ENCODE measurements at places on chromosomes 6 and 20.
A peak's percentile ranks its signal among the peaks of the same experiment; 100 is the strongest.

GRCh38 chr20:47380481-47380880 is 24.0 kb upstream of the ZMYND8 start:
- peak; percentile 60 for DNase-seq

DNA sequence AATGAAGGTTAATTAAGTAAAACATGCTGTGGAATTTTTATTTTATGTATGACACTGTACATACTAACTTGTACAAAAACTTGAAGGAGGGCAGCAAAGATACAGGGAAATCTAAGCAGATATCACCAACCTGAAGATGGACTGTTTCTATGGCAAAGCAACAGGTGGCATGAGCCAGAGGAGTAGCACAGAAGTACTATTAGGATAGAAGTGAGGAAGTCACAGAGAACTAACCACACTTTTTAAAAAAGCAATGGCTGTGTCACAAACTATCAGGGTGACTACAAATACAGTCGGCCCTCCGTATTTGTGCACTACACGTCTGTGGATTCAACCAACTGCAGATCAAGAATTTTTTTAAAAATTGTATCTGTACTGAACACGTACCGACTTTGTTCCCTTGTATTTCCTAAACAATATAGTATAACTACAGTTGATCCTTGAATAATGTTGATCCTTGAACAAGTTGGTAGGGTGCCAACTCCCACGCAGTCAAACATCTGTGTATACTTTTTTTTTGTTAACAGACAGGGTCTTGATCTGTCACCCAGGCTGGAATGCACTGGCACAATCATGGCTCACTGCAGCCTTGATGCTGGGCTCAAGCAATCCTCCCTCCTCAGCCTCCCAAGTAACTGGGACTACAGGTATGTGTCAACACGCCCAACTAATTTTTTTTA is 61.0 kb downstream of the NUDT3 start:
- no peak for DNase-seq

DNA sequence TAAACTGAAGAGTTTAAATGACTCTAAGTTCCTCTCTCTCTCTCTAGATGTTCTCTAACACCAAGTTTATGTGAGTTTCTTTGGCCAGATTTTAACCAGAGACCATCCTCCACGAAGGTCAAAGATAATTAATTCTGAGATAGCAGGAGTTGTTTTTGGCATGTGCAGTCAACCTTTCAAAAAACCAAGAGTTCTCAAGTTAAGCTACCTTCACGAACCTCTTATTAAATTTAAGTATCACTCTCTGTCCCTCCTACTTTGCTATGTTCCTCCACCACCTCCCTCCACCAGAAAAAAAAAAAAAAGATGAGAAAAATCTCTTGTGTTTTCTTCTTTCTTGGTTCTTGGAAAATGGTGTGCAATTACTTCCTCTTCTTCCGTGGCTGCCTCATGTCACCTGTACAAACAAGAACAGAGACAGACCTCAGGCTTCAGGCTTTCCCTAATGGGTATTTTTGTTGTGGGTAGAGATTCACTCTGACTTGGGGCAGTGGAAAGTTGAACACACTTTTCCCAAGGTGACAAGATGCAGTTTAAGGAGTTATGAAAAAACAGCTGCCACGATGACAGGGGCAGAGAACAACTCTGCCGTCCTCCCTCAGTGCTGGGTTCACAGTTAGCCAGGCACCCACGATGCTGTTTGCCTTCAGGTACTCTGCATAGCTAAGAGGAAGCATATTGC is 64.3 kb downstream of the ADTRP start:
- peak; percentile 67 for DNase-seq

GRCh38 chr20:9353916-9354276 is 160.5 kb upstream of the LAMP5 start:
- no peak for DNase-seq

DNA sequence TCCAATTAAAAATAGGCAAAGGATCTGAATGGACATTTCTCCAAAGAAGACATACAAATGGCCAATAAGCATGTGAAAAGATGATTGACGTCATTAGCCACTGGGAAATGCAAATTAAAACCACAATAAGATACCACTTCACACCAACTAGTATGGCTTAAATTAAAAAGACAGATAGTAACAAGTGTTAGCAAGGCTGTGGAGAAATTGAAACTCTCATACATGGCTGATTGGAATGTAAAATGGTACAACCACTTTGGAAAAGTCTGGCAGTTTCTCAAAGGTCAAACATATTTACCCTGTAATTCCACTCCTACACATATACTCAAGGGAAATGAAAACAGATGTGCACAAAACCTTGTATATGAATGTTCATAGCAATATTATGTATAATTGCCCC is 83.6 kb downstream of the CEP57L1 start:
- no peak for DNase-seq

GRCh38 chr6:141562186-141562811 is 570.4 kb upstream of the GJE1 start:
- peak; percentile 55 for DNase-seq

- DNase-seq = peak; percentile 44
Observed at GRCh38 chr20:62387933-62388635, 1.2 kb downstream of the RPS21 start.
